ENCODE measurements at places on chromosomes 4 and X.

DNA sequence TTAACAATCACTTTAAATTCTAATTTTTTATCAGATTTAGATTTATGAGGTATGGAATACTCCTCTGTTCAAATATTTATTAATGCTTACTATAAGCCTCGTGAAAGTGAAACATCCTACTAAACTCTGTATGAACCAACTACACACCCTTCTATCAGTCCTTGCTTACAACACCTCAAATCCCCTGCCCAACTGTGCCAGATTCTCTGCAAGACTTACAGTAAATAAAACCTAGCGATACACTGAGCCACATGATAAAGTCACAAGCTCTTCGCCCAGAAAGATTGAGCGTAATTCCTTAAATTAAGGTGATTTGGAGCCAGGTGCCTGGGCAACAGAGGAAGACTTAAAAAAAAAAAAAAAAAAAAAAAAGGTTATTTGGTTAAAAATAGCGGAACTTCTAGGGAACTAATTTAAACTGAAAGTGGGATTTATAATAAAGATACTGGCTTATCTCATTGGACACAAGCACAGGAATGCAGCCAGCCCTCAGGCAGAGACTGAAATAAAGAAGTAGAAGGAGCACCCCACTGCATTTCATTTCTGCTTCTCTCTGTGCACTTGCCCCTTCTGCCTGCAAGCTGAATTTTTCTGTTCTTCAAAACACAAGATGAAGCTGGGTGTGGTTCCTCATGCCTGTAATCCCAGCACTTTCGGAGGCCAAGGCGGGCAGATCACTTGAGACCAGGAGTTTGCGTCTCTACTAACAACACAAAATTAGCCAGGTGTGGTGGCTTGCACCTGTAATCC is 17.5 kb upstream of the C4orf36 start:
- DNase-seq, result no peak

DNA sequence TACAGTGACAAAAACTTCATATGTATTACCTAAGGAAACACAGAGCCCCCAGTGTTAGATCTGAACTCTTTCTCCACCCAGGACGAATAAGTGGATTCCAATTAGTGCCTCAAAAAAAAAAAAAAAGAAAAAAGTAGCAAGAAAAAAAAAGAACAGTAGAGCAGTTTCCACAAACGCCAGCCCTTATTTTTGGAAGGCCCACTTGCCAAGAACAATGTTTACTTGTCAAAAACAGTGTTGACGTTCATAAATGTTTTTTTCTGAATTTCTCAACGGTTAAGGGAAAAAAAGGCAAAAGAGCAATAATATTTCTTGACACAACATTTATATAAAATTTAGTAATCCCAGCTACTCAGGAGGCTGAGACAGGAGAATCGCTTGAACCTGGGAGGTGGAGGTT is 38.7 kb downstream of the DHRSX start:
- DNase-seq, result no peak

- no peak for DNase-seq
These were observed 20.9 kb upstream of the CD99L2 start for GRCh38 chrX:150919401-150919800.

DNA sequence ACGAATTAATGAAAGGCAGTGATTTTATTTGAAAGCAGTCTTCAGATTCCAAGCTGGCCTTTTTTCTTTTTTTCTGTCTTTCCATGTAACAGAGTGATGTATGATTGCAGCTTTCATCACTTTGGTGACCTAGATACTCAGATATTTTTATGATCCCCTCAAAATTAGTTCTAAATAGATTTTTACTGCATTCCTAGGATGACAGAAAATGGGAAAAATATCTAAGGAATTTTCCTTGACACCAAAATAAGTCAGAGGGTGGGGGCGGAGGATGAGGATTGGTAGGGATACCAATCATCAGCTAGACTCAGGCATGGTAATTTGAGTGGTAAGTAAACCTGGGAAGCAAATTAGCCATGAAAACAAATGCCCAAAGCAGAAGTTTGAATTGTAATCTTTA is 11.9 kb upstream of the HMGB2 start:
- no peak for DNase-seq

GRCh38 chrX:39133971-39134370 is 332.7 kb downstream of the MID1IP1 start:
- DNase-seq, result no peak

DNA sequence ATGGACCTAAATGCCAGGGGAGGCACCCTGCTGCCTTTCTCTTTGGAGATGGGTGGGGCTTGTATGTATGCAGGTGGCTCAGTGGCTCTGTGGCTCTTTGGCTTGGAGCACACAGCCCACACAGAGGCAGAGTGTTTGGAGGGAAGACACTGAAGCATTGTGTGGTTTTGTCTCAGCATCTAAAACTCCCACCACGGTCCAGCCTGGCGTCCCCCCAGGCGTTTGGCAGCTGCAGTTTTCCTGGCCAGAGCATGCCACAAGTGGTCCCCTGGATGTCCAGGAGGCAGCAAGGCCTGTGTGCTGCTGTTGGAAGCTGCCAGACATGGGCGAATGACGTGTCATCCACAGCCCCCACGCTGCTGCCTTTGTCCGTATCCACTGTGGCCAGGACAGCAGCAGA is 32.2 kb upstream of the PSAPL1 start:
- no peak for DNase-seq

DNA sequence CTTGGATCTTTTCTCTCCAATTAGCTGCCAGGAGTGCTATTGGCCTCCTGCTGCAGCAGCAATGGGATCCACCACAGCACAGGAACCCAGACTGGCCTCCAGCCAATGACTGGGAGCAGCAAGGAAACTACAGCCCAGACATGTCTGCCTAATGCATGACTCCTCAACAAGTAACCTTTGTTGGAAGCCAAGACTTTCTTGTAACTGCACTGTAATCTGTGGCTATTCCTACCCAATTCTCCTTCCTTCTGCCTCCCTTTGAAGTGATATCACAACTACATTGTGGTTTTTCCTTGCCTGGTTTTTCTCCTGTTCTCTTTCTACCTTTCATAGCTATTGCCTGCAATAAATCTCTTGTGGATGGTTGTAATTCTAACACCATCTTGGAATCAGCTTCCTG is 39.8 kb downstream of the SNCA start:
- peak; percentile 12 for DNase-seq

GRCh38 chr4:54498661-54499111 is 159.1 kb upstream of the KIT start:
- no peak for DNase-seq

DNA sequence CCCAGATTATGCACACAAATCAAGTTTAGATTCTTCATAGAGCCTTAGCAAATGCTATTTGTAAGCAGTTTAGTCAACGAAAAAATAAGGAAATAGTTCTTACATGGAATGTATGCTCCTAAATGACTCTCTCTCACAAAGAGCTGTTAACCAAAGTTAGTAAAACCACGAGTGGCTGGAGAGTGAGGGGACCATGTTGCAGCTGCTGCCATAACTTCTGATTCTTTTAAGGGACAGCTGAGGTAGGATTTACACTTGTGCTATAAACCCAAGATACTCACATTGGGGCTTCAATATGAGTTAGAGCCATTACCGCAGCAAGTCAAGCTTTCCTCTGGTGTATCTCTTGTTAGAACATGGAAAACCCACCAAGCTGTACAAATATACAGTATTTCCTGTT is 2.7 kb downstream of the DOCK11 start:
- DNase-seq, result no peak
